Cerebellar nuclear complex (tissue), 1 donor: ENCODE measurements at places on chromosomes 4 and X.

DNA sequence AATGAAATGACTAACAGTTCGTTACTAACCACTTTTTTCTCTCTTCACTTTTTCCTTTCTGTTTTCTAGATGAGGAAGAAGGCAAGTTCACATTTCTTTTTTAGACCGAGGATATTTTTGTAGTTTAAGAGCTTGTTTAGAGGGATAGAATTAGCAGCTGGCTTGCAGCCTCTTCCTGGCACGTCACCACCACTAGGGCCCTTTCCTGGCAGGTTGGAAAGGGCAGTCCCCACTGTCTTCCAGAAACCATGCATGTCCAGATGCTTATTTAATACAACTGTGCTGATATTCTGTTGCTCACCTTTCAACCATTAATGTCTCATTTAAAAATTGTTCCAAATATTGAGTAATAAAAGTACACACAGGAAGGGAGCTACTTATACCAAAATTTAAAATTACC is 209.5 kb upstream of the PACRGL start:
- no peak for DNase-seq

DNA sequence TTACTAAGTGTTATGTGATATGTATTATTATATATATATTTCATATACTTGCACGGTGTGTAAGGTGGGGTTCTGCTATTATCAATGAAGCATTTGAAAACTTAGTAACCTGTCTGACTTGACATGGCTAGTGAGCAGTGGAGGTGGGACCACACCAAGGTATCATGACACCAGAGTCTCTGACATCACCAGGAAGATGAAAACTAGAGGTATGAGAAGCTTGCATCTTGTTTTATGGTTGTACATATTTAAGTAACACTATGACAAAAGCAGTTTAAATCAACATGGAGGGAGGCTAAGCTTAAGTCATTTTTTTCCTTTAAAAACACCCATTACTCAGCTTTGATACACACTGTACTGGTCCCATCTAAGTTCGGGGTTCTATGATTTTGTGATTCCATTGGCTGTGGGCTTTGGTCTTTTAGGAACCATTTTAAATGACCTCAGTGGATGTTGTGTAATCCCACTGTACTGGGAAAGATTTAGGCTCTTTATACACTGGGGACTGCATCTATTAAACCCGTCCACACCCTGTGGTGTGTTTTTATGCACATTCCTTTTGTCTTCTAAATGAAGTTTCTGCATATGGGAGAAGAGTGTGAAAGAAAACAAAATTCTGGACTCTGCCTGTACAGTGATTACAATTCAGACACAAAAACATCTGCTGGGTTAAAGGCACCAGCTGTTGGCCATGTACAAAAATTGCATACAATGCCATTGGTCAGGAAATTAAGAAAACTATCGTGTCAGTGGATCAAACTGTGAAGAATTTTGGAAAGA is 570.6 kb downstream of the SPRY1 start:
- no peak for DNase-seq

DNA sequence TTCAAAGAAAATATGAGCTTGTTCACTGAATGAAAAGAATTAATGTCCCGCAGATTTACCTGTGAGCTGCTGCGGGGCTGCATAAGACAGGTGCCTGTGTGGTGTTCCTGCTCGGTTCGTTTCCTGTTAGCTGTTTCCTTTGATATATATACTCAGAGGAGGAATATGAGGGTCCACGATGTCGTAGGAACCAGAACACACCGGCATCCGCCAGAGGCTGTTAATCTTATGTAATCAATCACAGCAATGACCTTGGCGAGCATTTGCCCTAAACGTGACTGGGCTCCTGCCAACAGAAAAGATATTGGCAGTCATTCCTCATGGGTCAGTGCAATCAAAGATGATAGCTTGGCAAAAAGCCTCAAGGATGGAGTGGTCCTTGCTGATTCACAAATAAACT is 260.1 kb downstream of the EVC2 start:
- no peak for DNase-seq

GRCh38 chrX:20596856-20597255 is 330.1 kb upstream of the RPS6KA3 start:
- no peak for DNase-seq

DNA sequence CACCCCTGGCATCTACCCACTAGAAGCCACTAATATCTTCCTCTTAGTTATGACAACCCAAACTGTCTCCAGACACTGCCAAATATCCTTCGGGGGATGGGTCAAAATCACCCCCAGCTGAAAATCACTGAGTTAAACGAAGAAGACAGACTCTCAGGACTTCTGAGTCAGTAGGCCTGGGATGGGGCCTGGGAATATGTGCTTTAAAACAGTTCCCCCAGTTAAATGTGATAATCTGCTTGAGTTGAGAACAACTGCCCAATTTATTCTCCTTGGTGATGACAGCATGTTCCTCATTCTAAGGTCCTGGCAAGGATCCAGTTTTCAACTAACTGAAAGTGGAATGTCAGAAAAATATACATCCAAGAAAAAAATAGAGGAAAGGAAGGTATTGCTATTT is 52.4 kb downstream of the CBLL2 start:
- DNase-seq, result no peak

GRCh38 chrX:133546441-133546840 is 131.2 kb upstream of the GPC4 start:
- DNase-seq, result no peak

DNA sequence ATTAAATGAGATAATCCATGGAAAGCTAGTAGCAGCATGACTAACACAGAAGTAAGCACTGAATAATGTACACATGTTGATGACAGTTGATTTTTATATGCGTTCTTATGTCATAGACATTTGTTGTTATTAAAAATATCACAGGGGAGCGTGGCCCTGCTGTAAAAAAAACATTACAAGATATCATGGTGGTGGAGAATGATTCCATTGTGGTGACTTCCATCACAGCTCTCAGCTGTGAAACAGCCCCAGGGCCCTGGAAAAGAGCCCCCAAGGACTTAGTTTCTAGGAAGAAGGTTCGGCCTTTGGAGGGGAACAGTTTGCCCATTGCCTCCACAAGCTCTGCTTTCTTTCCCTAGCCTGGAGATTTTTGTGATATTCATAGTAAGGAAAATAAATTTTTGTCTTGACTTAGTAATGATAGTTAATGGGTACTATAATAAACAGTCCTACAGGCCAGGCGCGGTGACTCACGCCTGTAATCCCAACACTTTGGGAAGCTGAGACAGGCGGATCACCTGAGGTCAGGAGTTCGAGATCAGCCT is 49.9 kb downstream of the FAM114A1 start:
- no peak for DNase-seq

GRCh38 chrX:29948653-29949052 is 266.7 kb upstream of the MAGEB2 start:
- no peak for DNase-seq
